ENCODE measurements at places on chromosomes 3 and 15.

DNA sequence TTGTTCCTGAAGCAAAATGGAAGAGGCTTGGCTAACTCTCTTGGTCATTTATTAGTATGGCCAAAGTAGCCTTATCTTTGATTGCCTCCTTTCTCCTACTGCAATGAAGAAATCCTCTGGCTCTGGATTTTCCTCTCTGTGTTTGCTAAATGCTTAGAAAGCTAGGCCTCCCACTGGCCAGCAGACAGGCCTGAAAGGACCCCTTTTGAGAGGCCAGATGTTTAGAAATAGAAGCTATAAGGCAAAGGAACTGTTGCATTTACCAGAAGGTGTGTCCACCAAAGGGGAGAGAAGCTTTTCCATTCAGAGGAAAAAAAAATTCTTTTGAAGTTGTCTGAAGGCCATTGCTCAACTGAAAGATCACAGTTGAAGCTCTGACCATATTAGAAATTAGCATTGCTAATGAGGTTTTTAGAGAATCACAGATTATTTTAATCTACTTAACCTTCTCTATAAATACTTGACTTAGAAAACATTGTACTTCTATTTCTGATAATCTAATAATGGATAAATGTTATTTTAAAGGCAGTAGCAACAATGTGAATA is 160.8 kb downstream of the SYNPR start:
- DNase-seq = no peak

DNA sequence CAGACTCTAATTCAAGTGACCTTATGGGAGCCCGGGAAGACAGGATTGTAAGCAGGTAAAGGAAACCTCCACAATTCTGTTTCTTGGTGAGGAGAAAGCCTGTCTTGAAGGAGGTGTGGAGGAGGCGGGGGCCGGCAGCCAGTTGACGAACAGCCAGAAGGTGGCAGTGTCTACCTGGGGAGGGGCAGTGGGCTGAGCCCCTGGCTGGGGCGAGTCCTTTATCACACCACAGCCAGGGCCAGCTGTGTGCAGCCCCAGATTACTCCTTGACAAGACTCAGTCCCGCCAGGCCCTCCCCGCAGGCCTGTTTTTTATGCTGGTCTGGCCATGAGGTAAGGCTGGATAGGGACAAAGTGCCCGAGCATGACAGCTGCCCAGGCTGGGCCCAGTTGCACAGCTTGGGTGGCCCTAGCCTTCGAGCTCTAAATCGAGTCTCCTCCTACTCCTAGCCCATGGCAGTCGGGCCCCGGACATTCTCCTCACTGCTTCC is 40.9 kb upstream of the IDH2 start:
- no peak for DNase-seq

DNA sequence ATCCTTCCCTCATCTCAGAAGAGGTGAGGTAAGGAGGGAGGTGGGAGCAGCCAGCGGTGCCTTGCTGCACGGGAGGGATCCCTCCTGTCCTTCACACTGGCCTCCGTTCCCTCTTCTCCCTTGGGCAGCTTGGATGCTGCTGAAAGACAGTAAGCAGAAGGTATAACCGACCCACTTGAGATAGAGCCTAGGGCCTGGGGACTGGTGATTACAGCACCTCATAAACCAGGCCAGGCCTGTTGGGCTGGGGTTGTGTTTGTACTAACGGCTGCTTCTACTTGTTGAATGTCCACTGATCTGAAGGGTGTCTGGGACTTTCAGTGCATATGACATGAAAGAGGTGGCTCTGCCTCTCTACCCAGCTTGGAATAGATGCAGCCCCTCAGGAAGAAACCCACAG is 25.0 kb downstream of the SEMA6D start:
- no peak for DNase-seq

DNA sequence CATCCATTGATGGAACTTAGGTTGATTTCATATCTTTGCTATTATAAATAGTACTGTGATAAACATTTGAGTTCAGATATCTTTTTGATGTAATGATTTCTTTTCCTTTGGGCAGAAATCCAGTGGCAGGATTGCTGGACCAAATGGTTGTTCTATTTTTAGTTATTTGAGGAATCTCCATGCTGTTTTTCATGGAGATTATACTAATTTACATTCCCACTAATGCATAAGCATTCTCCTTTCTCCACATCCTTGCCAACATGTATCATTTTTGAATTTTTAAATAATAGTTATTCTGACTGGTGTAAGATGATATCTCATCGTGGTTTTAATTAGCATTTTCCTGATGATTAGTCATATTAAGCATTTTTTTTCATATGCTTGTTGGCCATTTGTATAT is 144.0 kb upstream of the SUCLG2 start:
- no peak for DNase-seq
